ENCODE measurements at places on chromosomes 2 and 18.

GRCh38 chr2:15647622-15648590, 56.2 kb downstream of the DDX1 start:
- DNase-seq, result no peak

- no peak for DNase-seq
Observed at GRCh38 chr2:111710085-111710484, 173.9 kb downstream of the ANAPC1 start.

GRCh38 chr2:240136671-240137292, 677 bp upstream of the COPS9 start:
- no peak for DNase-seq

DNA sequence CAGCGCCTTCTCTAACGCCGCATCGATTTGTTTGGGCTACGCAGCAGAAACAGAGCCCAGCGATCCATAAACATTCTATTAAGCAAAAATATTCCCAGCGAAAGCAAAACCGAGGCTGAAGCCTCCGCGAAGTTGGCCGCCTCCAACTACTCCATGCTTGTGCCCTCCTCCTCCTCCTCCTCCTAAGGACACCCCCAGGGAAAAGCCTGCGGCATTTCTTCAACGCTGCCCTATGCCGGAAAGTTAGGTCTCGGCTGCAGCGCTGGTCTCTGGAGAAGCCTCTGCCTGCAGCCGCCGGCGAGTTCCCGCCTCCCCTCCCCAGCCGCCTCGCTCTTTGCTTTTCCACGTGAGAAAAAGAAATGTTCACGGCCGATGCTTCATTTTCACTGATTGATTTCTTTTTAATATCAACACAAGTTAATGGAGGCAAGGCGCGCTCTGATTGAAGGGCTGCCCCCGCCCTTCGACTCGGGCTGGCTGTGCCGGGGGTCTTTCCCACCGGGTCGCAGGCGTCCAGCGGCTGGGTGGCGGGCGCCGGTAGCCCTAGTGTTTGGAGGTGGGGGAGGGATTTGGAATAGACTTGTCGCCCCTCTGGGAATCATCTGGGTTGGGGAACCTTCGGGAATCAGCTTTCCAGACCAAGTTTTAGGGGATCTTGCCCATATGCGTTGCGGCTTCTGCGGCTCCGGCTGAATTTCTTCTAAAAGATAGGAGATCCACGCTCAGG, 3.9 kb downstream of the NRP2 start:
- DNase-seq, result no peak

DNA sequence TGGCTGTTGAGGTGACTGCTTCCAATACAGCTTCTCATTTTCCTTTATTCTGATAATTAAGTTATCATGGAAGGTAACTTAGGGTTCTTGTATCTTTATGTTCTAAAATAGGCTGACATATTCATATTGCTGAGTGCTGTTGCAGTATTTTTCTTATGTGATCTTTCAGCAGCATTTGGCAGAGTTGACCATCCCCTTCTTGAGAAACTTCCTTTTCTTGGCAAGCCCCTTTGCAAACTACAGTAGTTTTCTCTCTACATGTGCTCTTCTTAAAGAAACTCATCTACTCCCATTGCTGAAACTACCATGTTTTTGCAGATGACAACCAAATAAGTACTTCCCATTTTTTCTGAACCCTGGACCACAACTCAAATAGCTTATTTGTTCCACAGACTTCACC, 476.5 kb upstream of the TRIB2 start:
- DNase-seq, result no peak

DNA sequence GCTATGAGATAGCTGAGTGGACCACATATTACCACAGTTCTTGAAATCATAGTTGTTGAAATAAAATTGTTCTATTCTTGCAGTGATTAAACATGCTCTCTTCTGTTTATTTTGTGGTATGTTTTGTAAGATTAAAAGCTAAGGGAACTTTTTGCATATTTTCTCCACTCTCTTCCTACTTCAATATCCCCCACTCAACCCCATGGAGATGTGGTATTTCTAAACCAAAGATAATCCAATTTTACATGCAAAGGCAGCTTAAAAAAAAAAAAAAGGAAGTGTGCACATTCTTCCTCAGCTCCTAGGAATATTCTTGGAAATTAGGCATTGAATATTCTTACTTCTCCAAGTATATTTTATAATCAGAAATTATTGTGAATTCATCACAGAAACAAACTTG, 15.0 kb upstream of the PAX3 start:
- no peak for DNase-seq

DNA sequence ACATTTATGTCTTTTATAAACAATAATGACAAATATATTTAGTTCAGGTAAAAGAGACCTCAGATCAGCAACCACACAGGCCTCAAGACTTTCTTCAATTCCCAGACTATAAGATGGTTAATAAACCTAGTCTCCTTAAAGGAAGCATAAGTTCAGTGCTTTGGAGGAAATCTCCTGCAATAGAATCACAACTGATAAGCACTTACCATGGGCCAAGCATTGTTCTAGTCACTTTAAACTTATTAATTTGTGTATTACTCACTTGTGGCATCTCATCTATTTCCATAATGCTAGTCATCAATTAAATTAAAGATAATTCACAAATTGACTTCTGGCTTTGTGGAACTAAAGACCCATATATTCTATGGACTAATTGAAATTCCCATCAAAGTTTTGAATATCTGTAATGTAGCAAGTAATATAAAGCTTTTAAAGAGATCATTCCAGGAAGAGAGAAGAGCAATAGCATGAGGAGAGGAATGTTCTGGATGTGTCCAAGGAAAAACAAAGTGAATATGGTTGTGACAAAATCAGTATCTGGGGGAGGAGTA, 42.2 kb downstream of the COL3A1 start:
- DNase-seq, result no peak

GRCh38 chr18:74896390-74896991, 298.8 kb downstream of the ZNF407 start:
- no peak for DNase-seq

GRCh38 chr2:130864830-130865800, 28.4 kb downstream of the ARHGEF4 start:
- peak; percentile 88 for DNase-seq

DNA sequence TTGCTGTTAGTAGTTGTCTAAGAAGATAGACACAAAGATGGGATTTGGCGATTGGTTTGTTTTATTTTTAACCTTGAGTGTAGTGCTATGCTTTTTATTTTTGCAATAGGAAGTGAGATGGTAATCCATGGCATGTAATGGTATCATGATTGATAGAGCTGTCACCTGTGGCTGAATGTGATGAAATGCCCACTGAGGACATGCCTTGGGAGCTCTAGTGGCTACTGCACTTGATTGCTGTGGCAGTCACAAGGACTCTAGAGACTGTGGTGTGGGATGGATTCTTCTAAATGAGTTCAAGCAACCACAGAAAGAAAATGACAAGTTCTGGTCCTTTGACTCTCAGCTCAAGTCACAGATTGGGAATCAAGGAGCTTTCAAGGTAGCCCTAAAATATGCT, 139.4 kb downstream of the CYRIA start:
- no peak for DNase-seq

DNA sequence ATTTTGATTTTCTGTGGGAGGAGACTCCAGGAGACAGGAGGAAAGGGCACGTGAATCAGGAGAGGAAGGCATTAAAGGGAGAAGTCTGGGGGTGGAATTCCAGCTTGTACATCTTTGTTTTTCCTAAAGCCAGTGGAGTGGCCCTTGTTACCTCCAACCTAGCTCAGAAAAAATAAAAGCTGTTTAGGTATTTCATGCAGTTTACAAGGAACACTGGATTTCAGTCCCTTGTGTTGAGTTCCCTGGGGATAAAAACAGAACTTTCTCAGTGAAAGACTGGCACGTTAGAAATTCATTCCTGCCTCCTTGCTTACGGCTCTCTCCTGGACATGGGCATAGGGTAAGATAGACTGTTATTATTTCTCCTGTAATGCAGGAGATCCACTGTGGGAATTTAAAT, 170.2 kb downstream of the ZEB2 start:
- no peak for DNase-seq

DNA sequence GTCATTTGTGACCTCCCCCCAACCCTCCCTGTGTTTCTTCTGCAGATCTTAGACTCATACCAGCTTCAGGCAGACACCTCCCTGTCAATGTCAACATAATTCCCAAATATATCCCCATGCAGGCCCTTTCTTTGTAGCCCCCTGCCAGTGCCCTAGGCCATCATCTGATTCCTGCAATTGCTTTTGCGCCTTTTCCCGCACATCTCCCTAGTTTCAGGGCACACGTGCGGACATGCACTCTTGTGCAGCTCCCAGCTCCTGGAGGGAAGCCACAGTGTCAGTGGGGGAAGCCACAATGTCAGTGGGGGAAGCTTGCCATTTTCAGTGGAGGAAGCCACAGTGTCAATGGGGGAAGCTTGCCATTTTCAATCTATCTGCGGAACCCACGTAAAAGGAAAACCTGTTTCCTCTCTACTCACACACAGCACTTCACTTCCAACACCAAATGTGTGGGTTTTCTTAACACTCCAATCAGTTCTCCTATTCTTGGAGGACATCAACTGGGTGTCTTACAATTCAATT, 256.4 kb downstream of the ACKR3 start:
- DNase-seq, result no peak

DNA sequence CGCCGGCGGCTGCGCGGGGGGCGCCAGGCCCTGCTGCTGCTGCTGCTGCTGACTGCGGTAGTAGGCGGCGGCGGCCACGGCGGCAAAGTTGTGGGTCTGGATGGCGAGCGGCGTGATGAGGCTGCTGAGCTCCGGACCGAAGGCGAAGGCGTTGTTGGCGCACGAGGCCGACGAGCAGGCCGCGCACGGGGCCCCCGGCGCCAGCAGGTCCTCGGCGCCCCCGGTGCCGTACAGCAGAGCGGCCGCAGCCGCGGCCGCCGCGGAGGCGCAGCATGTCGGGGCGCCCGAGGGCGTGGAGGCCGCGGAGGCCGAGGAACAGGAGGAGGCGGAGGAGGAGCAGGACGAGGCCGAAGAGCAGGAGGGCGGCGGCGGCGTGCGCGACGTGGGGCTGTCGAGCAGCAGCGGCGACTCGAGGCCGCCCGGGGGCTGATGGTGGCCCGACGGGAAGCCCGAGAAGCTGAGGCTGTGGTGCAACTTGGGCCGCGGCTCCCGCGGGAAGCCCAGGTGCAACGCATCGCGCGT, 1.8 kb downstream of the ZFP36L2 start:
- peak; percentile 25 for DNase-seq

- DNase-seq, result no peak
Observed at GRCh38 chr18:64380117-64380516, 231.2 kb upstream of the LINC00305 start.

DNA sequence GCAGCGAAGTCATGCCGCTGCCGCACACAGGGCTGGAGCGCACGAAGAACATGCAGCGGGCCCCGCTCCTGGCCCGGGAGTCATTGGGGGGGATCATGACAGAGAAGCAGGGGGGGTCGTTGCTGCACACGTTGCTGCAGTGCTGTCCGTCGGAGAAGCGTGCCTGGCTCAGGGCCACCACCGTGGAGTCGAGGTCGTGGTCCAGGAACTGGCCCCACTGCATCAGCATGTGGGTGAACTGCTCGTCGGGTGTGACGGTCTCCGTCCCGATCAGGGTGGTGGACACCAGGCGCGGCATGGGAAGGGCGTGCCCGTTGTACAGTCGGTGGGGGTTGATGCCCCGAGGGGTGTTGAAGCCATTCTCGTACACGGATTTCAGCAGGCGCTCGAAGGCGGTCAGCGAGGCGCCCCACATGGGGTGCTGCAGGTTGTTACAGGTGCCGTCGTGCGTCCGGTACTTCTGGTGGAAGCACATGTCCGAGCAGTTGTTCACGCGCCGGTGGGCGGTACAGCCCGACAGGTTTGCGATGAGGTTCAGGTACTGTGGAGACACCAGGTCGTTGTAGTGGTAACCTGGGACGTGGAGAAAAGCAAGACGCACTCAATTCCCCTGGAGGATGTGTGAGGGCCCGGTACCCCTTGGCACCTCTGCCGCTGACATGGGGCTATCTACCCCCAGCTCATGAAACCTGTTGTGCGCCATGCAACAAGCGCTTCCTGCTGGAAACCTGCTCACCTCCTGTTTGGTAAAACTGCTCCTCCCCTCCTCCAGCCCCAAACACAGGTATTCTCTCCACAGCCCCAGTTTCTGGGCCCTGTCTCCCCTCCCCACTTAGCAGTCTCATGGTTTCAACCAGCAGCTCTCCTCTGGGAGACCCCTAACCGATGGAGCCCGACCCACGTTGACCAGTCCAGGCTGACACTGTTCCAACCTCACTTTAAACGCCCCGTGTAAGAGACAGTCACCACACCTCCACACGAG, 94.9 kb downstream of the PXDN start:
- no peak for DNase-seq

GRCh38 chr2:15187702-15188101, 373.4 kb downstream of the NBAS start:
- no peak for DNase-seq

- no peak for DNase-seq
Observed at GRCh38 chr2:239596253-239596652, 195.4 kb upstream of the HDAC4 start.

DNA sequence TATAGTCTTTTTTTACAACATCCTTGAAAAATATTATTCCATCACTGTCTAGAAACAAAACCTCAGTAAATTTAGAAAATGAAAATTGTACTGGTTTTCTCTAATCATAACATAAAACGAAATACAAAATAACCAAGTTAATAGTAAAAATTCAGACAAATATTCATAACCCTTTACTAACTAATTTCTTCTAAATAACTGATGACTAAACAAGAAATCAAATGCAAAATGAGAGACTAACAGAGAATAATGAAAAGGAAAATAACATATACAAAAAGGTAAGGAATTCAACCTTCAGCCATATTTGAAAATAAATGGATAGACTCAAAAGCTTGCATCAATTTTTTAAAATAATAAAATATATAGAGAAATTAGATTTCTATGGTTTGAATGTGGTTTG, 18.6 kb upstream of the ETAA1 start:
- no peak for DNase-seq

GRCh38 chr18:62523631-62524439, 1.0 kb downstream of the ZCCHC2 start:
- DNase-seq, result peak; percentile 30

DNA sequence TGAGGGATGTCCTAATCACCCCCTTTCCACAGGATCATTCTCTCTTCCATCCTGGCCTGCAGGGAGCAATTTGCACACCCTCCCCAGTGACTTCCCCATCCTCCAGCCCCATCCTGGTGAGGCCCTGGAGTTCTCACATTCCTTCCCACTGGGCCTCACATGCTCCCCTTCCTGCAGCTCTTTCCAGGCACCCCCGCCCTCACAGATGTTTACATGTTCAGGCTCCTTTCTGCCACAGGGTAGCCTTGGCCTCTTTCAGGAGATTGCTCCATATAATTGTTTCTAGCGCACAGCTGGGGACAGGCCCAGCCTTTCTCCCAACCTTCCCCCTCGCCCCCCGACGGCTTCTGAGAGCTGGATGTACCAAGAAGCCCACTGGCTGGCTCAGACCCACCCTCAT, 288.4 kb upstream of the TRIB2 start:
- no peak for DNase-seq

DNA sequence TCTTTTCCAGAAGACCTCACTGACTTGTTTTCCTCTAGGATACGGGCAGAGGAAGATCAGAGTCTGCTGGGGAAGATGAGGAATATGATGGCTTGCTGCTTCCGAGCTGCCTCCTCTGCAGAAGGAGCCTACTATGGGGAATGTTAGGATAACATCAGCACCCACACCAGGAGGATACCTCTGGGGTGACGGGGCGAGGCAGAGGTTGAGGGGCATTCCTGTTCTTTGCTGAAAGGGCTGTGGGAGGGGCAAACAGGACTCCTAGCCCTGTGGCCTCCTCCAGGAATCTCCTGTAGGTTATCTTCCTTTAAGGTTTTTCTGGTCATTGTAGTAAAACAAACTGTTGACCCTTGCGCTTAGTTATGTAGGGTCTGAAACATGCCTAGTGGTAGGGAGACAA, 102.5 kb downstream of the CRIM1 start:
- DNase-seq, result no peak

- no peak for DNase-seq
Observed at GRCh38 chr2:138110453-138111083, 146.3 kb downstream of the HNMT start.

All from fibroblast of upper back skin (primary cell).